OCI-LY7 (cell line): ENCODE measurements at places on chromosomes 2 and 18.

DNA sequence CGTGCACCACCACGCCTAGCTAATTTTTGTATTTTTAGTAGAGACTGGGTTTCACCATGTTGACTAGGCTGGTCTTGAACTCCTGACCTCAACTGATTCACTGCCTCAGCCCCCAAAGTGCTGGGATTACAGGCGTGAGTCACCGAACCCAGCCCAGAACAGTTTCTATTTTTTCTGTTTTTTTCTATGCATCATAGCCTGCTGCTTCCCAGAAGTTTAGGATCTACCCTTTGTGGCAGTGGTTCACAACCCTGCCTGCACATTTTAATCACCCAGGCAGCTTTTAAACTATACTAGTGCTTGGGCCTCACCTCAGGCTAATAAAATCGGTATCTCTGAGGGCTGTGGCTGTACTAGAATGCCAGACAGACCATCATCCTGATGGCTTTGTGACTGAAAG, 39.7 kb upstream of the SOCS6 start:
- DNase-seq, result no peak

DNA sequence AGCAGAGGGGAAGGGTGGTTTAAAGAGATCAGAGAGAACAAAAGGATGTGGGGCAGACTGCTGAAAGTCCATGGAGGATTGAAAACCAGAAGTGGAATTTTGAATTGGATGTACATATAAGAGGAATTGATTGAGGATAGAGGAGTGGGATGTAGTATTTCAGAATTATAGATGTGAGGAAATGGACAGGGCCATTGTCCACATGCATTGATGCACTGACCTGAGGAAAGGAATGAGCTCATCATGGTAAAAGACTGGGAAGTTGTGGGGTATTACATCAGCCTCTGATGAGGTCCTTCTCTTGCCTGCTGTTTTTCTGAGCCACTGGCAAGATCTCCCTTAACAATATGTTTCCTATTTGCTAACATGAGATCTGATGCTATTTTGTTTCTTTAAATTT, 365.7 kb upstream of the FANCL start:
- DNase-seq, result no peak

- DNase-seq, result no peak
Observed at GRCh38 chr18:51513517-51513916, 316.0 kb upstream of the MEX3C start.

GRCh38 chr18:43961722-43962121, 684.4 kb upstream of the SYT4 start:
- no peak for DNase-seq

GRCh38 chr2:61534926-61535325, 3.2 kb downstream of the XPO1 start:
- no peak for DNase-seq

- no peak for DNase-seq
Observed at GRCh38 chr18:63892566-63892965, 5.1 kb downstream of the SERPINB2 start.

DNA sequence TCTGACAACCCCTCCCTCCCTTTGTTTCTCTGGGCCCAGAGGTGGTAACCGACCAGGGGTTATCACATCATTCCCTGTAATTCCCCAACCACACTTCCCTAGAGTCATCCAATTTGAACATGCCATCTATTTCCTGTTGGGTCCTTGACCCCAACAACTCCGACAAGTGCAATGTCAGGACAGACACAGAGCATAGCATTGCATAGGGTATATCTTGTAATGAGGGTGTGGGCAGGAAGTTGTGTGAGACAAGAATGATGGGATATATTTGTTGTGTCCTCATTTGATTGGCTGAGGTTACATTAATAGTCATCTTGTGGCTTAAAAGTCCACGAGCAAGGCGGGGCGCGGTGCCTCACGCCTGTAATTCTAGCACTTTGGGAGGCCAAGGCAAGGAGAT, 33.4 kb upstream of the CNOT11 start:
- no peak for DNase-seq

DNA sequence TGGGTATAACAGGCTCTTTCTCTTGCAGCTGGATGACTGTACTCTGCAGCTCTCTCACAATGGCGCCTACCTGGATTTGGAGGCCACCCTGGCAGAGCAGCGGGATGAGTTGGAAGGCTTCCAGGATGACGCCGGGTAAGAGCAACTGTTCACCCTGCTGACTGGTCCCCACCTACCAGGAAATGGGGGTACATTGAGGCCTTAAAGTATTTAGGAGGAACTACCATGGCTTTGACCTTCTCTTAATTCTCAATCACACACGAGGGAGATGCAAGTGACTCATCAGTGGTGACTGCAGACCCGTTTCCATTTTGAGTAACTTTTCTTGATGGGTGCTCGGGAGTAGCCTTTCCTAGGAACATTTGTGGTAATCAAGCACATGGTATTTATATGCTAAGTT, 58.0 kb downstream of the FHOD3 start:
- no peak for DNase-seq

GRCh38 chr2:16656784-16657391, 8.7 kb downstream of the CYRIA start:
- peak; percentile 79 for DNase-seq

- no peak for DNase-seq
Observed at GRCh38 chr2:233807966-233808935, 30.1 kb downstream of the MROH2A start.

DNA sequence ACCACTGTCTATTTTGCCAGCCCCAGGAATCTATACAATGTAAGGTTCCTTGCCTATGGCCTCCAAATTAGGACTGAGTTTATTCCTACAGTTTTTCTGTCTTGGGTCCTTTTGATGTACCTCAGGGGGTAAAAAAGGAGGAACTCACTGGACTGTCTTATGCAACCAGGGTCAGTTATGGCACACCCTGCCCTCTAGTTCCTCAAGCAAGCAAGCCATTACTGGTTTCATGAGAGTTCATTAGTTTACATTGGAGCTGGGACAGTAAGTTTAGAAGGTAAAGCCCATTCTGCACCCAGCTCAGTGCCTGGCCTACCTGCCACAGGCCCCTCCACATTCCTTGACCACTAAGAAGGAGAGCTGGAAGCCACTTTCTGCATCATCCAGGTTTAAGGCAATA, 68.7 kb upstream of the WIPF1 start:
- no peak for DNase-seq

DNA sequence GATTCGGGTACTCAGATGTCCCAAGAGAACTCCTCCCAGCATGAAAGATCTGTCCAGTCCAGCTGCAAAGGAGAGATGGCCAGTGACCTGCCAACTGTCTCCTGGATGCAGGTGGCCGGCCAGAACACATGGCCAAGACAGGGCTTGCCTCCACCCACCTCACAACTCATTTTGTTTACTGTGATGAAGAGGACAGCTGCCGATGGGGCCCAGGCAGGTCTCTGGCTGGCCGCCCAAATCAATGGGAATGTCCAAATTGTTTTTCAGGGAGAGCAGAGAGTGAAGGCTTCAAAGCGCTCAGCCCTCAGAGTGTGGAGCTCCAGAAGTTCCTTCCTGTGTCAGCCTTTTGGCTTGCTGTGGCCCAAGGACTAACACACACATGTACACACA, 41.9 kb downstream of the FOSL2 start:
- DNase-seq, result no peak

DNA sequence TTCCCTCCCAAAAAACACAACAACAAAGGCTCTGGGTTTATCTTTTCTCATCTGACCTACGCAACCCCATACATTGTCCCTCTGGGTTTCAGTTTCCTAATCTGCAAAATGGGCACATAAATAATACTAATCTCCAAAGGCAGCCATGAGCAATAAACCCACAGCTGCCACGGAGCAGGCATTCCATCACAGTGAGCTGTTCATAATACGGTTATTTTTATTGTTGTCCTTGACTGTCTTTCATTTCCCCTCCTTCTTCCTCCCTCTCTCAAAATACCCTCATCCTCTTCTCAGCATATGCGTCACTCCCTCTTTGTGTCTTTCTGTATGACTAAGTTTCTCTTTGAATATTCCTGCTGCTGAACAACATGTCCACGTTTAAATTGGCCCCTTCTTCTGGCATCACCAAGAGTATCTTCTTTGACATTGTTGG, 129.8 kb upstream of the CAB39 start:
- DNase-seq, result no peak

DNA sequence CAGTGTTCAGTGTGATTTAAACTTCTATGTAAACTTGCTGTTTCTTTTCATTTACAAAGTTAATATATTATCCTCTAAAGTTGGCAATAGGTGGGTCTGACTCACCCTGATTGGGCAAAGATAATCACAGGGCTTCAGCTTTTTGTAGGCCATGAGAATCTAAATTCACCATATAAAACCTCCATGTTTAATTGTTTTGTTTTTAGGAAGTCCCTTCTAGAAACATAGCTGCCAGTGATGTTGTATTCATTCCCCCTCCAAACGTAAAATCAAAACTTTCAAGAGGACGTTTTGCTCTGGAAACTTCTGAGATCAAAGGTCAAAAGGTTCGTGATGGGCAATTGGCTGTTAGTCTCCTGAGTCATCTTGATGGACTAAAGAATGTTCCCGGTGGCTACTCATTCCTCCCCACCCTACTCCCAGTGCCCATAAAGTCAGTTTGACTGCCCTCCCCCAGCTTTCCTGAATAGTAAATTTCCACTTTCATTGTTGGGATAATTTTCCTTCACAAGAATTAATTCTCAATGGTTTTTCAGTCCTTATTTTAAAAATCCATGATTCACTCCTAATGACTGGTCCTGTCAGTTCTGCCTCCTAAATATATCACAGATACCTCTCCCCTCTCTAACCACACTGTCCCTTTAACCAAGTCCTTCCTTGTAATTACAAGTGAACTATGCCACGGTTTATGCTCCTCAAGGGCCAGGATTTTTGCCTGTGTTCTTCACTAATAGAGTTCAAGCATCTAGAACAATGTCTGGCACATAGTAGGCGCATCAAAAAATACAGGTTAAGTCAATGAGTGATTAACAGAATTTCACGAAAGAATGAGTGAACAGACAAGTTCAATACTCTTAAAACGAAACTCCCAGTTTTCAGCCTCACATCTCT, 164.4 kb upstream of the VRK2 start:
- no peak for DNase-seq

DNA sequence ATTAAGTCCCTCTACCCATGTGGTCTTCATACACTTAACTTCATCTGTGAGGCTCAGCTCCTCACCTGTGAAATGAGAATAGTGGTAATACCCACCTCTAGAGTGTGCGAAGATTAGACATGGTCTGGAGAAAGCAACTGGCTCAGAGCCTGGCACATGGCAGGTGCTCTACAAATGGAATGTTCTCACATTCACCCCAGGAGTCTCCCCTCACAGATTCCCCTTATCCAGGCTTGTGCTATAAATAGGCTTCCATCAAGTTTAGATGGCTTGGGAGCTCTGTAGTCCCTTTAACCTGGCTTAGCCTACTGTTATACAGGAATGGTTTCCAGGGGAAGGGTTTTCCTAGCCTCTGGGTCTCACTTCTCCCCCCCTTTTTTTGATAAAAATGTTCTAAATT, 455.9 kb downstream of the RNF144A start:
- DNase-seq, result no peak

GRCh38 chr2:173607606-173608311, 253.1 kb downstream of the CDCA7 start:
- no peak for DNase-seq

DNA sequence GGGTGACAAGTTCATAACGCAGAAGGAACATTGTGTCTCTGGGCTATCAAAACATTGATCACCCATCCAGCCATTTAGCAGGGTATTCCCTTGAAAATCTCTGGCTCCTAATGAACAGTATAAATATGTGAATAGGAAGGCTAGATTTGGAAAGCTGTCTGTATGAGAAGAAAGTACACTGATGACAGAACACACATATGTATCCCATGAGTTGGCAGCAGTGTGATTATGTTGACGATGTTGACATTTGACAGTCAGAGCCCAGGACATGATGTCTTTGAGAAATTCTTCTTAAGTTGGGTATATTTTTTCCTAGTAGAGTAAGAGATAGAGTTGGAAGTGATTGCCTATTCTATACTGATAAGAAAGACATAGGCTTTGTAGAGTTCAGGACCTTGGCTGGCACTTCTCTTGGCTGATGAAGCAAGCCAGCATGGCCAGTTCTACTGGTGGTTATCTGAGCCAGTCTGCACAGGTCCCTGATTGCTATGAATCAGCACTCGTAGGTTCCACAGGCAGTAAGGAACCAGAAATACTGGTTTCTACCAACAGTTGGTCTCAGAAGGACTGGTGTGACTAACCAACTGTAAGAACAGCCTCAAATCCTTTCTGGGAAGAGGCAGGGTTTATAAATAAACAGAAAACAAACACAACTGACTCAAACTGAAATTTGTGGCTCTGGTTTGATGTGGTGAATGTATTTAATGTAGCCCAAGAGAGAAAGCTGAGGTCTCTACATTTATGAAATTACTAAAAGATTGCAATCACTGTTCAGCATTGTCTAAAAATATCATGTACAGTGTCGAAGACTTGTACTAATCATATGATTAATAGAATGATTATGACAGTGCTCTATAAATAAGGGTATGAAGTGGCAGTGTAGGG, 43.9 kb upstream of the RAPH1 start:
- DNase-seq, result no peak

- DNase-seq, result no peak
Observed at GRCh38 chr18:6648581-6648980, 80.9 kb upstream of the ARHGAP28 start.

DNA sequence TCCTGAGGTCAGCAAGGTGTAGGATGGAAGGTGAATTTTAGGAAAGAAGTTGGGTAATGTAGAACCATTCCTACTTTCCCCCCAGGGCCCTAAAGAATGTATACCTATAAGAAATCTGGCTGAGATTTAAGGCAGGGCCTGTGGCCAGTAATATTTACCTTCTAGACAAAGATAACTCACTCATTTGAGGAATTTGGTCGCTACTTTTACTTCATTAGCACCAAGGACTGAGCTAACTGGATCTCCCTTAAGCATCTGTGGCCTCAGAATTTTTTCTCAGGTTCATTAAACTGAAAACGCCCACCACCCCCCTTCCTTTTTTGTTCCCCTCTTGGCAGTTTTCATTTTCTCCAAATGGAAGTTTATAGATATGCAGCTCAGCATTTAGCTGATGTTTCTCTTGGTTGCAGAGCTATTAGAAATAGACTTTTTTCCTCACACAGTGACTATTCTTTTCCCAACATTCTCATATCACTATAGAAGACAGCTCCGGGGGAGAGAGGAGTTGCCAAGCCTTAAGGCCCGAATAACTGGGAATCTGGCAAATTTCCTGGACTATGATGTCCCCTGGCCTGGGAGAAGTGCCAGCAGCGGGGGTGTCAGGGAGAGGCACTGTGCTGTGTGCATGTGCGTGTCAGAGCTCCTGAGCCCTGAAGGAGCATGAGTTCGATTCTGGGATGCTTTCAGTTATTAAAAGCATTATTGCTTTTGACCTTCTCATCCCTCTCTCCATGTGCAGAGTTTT, 310.9 kb downstream of the PRKCE start:
- no peak for DNase-seq

DNA sequence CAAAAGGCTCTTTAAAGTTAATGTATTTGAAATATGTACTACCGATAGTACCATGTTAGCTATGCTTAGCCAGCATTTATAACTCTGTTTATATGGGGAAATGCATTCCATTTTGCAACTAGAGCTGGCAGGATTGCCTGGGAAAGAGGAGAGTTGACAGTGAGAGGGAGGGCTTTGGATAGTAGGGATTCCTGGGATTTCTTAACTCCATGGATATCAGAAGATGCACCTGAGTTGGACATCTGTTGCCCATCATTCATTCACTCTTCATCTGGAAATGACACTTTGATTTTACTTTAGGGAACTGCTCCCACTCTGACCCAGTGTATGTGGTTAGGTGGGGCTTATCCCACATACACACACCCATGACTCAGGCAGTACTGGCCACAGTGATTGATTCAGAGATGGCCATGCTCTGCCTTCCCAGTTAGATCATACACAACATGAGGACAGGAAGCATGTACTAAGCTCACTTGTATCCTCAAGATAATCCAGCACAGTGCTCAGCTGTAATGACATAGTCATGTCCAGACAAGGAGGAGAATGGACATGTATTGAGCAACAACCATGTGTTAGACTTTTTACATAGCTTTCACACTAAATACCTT, 248.8 kb downstream of the MREG start:
- no peak for DNase-seq
